ENCODE measurements at places on chromosomes 4 and X.

GRCh38 chr4:27011401-27011800 lies 150.8 kb downstream of the STIM2 start:
- DNase-seq = no peak

- DNase-seq = no peak
Measured at GRCh38 chr4:21753084-21753760, 195.3 kb downstream of the KCNIP4 start.

GRCh38 chr4:182193311-182193710 lies 49.9 kb upstream of the TENM3 start:
- no peak for DNase-seq

- DNase-seq = peak; percentile 26
Measured at GRCh38 chrX:74613370-74614092, 893 bp downstream of the RLIM start.

DNA sequence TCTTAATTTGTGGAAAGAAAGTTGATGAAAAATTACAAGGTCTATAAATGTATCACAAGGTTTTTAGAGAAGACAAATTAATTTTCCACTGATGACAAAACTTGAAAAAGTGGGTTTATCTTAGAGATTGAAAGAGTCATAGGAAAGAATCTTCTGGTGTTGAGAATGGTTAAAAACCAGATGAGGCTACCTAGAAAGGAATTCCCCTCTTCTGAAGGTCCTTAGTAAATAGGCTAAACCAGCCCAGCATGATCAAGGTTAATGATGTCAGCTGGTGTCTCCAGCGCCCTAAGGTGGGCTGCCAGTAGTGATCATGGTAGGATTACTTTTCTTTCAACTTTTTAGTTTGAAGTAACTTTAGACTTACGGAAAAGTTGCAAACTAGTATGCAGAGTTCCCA lies 71.8 kb upstream of the PGRMC2 start:
- no peak for DNase-seq

DNA sequence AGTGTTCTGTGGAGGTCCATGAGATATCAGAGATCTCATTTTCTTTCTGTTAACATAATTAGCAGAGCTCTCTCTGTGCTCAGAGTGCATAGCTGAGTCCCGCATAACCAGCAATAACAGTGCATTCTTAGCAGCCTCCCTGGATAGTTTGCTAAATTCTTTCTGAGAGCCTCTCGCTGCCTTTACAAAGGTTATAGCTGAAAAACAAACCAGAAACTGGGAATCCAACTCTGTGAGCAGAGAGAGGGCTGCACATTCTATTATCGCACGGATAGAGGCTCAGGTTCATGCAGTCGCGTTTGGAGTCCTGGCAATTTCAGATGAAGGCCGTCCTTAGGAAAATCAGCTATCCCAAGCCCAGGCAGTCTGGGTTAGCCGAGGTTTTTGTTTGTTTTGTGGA lies 1.2 kb downstream of the ENPP6 start:
- DNase-seq = no peak

- DNase-seq = no peak
Measured at GRCh38 chr4:110849461-110849860, 226.6 kb upstream of the PITX2 start.

Data from DMS79 treated with DMSO at 0.1 percent for 48 hours (cell line).